ENCODE measurements at places on chromosomes 1 and 21.

DNA sequence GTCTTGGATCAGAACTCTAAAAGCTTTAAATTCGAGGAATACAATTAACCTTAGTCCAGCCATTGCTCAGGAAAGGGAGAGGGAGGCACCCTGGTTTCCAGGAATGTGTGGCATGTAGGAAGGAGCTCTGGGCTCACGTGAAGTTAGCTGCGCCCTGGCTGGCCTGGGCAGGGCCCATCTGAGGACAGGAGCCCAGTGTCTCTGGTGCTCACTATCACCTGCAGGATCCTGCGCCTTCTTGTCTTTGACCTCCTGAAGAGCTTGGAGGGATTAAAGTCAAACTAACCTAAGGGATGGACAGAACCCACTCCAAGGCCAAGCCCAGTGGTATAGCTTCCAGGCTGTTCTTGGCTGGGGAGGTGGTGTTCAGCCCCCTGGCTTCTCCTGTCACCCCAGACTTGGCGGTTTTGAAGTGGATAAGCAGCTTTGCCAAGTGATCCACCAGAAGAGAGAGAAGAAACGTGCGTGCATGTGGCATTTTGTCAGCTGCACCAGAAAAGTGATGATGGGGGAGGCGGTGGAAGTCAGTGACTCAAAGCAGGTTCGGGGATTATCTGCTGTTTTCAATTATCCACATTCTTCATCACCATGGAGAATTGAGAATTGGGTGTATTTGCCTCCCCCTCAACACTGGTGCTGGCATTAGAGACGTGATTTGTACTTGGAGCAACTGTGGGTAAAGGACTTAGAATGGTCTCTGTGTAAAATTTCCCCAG, 11.9 kb upstream of the KCNN3 start:
- no peak for DNase-seq

- no peak for DNase-seq
These were observed 351.8 kb upstream of the FMN2 start for GRCh38 chr1:239739919-239740318.

DNA sequence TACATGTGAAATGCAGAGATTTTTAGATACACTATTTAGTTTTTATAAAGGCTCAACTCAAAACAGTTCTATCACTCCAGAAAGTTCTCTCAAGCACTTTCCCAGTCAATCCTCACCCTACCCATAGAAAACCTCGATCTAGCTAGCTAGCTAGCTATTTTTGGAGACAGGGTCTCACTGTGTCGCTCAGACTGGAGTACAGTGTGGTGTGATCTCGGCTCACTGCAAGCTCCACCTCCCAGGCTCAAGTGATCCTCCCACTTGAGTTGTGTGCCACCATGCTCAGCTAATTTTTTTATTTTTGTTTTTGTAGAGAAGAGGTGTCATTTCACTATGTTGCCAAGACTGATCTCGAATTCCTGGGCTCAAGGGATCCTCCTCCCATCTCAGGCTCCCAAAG, 236.9 kb downstream of the RERE start:
- DNase-seq = no peak

DNA sequence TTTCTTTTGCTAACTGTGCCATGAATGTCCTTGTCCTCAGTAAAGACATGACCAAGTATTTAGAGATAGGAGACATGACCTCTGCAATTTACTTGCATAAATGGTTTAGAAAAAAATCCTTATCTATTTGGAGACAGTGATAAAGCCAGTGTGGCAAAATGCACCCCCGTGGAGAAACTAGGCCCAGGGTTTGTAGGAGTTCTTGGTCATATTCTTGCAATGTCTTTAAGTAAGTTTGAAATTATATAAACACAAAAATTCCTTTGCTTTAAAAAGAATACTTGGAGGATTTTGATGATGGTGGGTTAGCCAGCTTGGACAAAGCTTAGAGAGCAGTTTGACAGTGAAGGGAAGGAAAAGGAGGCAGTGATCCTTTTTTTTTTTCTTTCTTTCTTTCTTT, 101.9 kb upstream of the SLC45A1 start:
- DNase-seq = no peak

DNA sequence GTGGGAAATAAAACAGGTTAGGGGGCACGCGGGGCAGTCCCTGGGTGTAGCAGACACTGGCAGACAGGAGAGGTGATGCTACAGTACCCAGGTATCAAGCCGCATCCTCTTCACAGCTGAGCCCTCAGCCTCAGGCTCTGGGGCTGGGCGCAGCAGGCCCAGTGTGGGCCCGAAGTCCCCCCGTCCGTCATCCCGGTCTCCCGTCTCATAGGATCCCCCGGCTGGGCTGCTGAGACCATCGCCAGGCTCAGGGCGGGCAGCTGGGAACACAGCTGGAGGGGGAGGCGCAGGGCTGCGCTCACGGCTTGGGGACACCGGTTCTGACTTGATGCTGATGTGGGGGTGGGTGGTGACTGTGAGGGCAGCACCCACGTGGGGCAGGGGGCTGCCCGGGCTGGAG, 32.7 kb downstream of the MEF2D start:
- no peak for DNase-seq

DNA sequence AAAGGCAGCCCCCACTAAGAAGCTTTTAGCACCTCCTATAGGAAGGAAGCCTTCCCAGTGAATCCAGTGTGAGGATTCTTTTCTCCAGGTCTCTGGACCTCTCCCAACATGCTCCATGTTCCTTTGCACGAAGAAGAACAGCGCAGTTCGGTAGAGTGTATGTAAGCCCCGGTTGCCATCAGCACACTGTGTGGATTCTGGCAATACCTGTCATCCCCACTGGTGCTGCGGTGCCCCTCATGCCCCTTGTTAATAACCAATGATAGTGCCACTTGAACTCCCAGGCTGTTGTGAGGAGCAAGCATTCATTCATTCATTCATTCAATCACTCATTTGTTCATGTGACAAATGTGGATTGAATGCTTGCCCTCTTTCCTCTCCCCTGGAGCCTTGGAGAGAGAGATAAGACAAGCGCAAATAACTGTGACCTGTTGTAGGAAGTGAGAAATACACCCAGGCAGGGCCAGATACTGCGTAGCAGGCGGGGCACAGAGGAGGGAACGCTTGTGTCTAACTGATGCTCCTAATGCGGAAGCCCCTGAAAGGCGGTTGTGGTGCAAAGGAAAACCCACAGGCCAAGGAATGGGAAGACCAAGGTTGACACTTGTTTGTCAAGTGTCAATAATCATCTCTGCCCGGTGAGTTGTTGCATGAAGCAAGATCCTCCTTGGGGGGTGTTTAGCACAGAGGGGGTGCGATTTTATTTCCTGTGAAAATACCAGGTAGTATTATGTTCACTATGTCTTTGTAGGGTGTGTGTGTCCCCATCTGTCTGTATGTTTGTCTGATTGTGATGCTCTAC, 9.8 kb downstream of the LGR6 start:
- no peak for DNase-seq

GRCh38 chr1:64337926-64338325, 132.0 kb upstream of the CACHD1 start:
- no peak for DNase-seq

GRCh38 chr1:154628121-154628405, 20.1 kb upstream of the ADAR start:
- no peak for DNase-seq

DNA sequence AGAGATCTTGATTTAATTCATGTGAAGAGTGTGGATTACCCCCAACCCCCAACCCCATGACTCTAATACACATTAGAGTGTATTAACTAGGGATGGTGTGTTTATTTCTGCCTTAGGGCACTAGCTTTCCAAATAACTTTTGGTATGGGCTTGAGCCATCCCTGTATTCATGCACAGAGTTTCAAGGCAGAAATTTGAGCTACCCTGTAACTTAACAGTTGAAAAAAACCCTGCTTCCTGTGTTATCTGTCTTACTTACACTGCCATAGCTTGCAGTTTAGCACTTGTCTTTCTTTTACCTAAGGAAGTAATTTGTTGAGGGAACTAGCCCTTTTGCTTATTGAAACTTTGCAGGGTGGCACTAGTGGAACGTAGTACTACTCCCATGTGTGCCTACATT, 6.3 kb downstream of the SRSF11 start:
- no peak for DNase-seq

GRCh38 chr1:7745783-7746182, 25.3 kb upstream of the VAMP3 start:
- DNase-seq = no peak

DNA sequence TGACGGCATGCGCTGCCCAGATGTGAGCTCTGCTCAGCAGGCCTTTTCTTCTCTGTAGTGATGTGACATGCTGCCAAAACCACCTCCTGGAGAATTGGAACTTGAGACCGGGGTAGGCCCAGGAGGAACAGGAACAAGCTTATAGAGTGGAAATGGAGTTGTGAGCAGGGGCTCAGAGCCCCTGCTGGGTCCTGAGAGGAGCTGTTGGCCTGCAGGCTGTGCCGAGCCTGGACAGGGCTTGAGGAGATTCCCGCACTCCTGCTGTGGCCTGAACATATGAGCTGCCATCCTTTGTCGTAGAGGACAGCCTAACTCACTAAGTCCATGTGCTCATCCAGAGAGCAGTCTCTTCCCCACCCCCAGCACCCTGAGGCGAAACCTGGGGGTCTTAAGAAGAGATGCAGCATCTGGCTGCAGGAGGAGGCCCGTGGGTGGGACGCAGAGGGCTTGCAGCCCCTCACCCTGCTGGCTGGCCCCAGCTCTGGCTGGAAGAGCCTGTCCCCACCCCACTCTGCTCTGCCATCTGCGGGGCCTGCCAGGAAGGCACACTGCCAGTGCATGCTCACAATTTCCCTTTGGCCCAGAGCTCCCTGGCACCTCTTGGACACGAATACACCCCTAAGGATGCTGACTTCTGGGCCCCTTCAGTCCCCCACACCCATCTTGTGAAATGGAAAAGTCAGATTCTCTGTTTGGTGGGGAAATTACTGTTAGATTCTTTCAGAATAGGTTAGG, 42.5 kb downstream of the PTPRF start:
- DNase-seq = no peak

DNA sequence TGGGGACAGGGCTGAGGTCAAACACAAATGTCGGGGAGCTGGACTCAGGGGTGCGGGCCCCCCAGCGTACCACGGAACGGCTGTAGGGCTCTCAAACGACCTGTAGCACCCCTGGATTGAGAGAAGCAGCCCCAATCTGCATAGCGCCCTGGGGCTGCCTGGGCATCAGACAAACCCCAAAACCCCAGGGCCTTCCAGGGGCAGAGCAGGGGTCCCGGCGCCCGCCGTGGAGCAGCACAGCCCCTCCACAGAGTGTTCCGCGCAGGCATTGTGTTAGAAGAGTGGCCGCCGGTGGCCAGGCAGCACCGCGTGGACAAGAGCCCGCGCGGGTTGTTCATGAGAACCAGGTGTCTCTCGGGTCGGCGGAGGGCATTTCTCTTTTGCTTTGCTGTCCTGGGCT, 64.2 kb upstream of the ARHGEF16 start:
- DNase-seq = no peak

- peak; percentile 90 for DNase-seq
These were observed 3.3 kb upstream of the IRF2BP2 start for GRCh38 chr1:234613128-234613875.

DNA sequence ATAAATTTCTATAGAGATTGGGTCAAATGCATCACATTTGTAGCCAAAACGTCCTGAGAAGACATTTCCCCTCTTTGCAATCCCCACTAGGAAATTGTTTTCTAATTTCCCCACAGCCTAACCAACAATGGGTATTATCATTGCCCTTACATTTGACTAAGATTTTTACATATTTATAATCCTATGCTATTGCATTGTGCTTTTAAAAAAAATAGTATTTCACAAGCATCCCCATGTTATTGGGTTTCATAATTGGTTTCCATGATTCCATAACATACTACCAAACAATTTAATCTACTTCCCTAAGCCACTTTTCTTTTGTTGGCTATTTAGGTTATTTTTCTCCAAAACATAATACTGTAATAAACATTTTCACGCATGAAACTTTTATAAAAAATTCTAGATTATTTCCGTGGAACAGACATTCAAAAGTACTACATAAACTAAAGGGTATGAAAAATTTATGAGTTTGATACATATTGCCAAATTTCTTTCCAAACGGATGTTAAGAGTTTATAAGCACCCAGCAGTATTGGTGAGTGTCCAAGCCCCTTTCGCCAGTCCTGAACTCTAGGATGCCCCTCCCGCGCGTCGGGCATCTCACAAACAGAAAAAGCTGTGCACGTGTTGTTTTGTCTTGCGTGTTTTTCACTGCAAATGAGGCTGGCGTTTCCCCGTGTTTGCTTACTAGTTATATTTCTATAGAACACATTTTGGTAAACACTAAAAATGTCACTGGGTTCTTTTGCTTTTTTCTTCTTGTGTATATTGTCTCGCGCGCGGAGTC, 2.0 kb upstream of the LHX4 start:
- DNase-seq = no peak

- DNase-seq = no peak
These were observed 23.9 kb downstream of the GNAT2 start for GRCh38 chr1:109595531-109595930.

DNA sequence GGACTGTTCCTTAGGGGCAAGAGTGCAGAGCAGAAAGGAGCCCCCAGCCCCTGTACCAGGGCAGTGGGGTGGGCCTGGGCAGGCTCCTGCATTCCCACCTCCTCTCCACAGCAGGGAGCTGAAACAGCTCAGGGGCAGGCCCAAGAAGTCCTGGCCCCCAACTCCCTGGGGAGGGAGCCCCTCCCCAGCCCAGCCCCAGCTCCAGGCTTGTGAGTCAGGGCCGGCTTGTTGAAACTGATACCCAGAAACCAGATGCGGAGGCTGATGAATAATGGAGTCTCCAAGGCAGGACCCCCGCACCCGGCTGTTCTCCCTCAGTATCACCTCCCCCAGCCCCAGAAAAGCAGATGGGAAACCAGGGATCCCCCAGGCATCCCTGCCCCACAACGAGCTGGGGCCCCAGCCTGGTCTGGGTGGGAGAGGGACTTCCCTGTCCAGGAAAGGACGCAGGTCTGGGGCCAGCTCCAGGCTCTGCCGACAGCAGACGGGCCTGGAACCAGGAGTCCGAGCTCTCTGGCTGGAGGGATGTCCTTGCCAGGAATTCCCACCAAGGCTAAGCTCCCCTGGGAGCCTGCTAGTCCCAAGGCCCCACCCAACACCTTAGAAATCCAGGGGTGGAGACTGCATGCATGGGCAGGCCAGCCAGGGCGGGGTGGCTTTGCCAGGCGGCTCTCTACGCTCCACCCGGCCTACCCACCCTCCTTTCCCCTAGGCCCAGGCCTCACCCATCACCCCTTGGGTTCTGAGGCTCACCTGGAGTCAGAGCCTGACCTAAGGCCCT, 2.7 kb downstream of the PLEKHG5 start:
- DNase-seq = no peak

Data from NCI-H2227 treated with DMSO at 0.1 percent for 48 hours (cell line).